ENCODE measurements at places on chromosomes 6 and 20. TPM values are rescaled to one million over a fixed set of nuclear protein-coding genes. Genes with fewer than 3 reads are reported as not detected.
A peak's percentile ranks its signal among the peaks of the same experiment; 100 is the strongest.

DNA sequence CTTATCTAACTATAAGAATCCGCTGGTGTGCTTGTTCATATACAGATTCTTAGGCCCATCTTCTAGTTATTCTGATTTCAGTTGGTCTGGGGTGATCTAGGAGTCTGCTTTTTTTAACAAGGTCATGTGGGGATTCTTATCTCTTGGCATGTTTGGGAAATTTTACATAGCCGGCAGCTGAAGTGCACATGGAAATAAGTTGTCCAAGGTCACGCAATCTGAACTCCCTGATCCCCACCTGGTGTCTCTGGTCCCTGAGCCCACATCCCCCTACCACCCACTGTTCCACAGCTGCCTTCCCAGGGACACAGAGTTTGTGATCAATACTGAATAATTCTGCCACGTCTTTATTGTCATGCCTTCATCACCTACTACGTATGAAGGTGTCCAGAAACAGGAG, 90.8 kb downstream of the SSR1 start:
- no peak for DNase-seq
- no peak overlapping the region for H3K4me3 ChIP-seq
- peak overlapping the region; percentile 7 for H3K27ac ChIP-seq
- no peaks in the 10 kb centered on the region for H3K4me1 ChIP-seq
- no peaks in the 10 kb centered on the region for H3K36me3 ChIP-seq
- no peaks in the 10 kb centered on the region for H3K27me3 ChIP-seq

DNA sequence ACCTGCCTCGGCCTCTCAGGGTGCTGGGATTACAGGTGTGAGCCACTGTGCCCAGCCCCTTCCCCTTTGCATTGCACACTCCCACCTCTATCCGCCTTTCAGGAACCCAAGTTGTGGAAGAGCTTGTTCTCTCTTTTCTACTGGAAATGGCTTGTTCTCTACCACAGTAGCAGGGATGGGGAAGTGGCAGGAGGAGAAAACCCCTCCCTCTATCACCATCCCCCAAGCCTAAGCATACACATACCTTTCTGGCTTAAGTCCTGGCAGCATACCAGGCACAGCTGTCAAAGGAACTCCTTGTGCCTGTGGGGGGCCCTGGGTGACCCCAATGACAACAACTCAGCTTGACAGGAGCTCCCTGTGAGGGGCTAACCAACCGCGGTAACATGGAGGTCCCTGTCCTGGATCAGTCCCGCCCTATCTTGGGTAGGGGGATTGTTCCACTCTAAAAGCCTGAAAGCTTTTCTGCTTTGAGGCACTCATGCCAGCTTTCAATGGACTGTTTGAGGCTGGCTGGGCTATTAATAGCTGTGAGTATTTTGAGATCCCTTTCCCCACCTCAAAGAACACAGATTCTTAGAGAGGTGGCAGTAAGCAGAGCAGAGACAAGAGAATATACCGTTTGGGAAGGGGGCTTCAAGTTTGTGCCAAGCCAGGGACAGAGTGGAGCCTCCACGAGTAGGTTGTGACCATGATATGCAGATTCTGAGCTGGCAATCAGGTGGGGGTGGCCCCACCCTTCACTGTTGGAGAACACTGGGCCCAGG, 2.3 kb downstream of the KLHDC3 start:
- H3K27ac ChIP-seq: peak overlapping the region; percentile 1
- no peaks in the 10 kb centered on the region for H3K27me3 ChIP-seq
- H3K4me1 ChIP-seq: peaks cover 15% of the 10 kb centered on the region
- H3K4me3 ChIP-seq: no peak overlapping the region
- H3K36me3 ChIP-seq: no peaks in the 10 kb centered on the region

UBE2J1 gene
- total RNA-seq: 55.2 TPM

GRCh38 chr20:63000958-63001357, 5.8 kb downstream of the BHLHE23 start:
- no peak overlapping the region for H3K27ac ChIP-seq
- H3K36me3 ChIP-seq: no peaks in the 10 kb centered on the region
- H3K27me3 ChIP-seq: peaks cover 9% of the 10 kb centered on the region
- H3K4me3 ChIP-seq: no peak overlapping the region
- H3K4me1 ChIP-seq: no peaks in the 10 kb centered on the region
- no peak for DNase-seq

- no peaks in the 10 kb centered on the region for H3K27me3 ChIP-seq
- no peak overlapping the region for H3K27ac ChIP-seq
- no peaks in the 10 kb centered on the region for H3K36me3 ChIP-seq
- DNase-seq: no peak
Observed at GRCh38 chr20:967796-968742, 34.0 kb downstream of the RSPO4 start.

DNA sequence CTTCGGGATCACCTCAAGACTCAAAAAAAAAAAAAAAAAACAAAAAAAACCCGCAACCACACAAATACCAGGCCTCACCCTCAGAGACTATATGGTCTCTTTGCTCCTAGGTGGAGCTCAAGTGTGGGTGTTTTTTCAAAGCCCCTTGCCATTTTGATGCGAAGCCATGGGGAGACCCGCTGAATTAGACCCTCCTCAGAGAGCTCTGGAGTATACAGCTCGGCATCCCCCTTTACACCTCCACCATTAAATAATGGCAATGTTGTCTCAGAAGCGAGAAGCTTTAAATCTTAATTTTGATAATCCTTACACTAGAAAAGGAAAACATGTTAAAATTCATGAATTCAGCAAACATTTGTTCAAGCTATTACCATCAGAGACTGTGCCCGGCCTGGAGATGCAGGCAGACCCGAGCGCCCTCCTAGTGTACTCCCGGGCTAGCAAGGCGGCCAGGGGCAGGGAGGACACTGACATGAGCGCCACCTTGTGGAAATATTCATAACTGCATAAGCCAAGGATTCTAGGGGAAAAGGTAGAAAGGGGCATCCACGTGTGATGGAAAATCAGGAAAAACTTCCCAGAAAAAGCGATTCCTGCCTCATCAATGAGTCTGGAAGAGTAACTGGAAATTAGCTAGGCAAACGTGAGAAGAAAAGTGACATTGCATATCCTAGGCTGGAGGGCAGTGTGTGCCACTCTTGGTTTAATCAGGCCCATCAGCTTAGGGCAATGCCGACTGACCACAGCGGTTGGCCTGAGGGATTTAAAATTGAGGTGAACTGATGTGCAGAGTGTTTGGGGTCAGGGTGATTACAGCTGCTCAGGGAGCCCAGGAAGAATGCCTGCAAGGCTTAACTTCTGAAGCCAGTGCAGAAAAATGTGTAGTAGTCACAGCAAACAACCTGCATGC, 72.5 kb downstream of the B3GAT2 start:
- no peaks in the 10 kb centered on the region for H3K27me3 ChIP-seq
- no peaks in the 10 kb centered on the region for H3K4me1 ChIP-seq
- H3K4me3 ChIP-seq: no peak overlapping the region
- DNase-seq: peak; percentile 26

DNA sequence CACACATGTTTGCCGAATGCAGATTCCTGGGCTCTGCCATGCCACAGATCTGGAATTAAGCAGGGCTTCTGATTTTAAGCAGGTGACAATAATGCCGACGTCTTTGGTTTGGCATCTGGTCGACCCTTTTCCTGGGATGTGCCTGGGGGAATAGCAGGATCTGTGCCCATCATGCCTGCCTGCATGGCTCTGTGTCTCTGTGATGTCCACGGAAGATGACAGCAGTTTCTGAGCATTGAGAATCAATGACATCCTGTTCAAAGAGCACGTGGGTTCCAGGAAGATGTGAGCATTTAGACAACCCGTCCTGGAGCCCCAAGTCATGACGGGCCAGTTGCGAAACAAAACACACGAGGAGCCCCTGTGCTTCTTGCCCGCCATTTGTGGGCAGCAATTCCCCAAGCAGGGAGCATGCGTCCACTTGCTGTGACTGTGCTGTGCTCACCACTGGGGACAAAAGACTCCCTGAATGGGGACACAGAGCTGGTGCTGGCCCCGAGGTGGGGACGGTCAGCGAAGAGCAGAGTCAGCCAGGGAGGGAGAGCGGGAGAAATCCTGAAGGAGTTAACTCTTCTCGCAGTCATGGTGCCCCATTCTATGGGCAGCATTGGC, 110.1 kb downstream of the ERMARD start:
- no peaks in the 10 kb centered on the region for H3K27me3 ChIP-seq
- H3K4me1 ChIP-seq: no peaks in the 10 kb centered on the region
- H3K4me3 ChIP-seq: no peak overlapping the region
- DNase-seq: no peak

GRCh38 chr20:59120491-59120890, 43.1 kb upstream of the ZNF831 start:
- no peak for DNase-seq
- H3K4me3 ChIP-seq: no peak overlapping the region
- H3K27me3 ChIP-seq: no peaks in the 10 kb centered on the region
- no peaks in the 10 kb centered on the region for H3K36me3 ChIP-seq

FLRT3 gene
- total RNA-seq: 14.4 TPM

DNA sequence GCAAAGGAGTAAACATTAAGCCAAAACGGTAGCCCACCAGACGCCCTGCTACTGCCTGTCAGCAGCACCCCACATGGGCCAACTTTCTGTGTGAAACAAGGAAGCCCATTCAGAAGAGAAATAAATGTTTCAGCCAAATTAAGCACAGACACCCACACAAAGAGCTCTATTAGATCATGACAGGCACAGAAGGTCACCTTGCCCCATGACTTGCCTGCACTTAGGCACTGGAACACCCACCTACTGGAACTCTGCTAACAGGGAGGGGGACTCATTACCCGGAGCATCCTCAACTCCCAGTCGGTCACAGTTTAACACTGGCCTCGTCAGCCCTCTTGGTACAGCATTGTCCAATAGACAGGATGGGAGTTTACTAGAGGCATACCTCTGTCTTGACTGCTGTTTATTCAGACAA, 31.8 kb downstream of the GFOD1 start:
- DNase-seq: no peak
- H3K27ac ChIP-seq: no peak overlapping the region
- H3K4me1 ChIP-seq: no peaks in the 10 kb centered on the region
- no peak overlapping the region for H3K4me3 ChIP-seq
- no peaks in the 10 kb centered on the region for H3K27me3 ChIP-seq
- H3K36me3 ChIP-seq: no peaks in the 10 kb centered on the region

DNA sequence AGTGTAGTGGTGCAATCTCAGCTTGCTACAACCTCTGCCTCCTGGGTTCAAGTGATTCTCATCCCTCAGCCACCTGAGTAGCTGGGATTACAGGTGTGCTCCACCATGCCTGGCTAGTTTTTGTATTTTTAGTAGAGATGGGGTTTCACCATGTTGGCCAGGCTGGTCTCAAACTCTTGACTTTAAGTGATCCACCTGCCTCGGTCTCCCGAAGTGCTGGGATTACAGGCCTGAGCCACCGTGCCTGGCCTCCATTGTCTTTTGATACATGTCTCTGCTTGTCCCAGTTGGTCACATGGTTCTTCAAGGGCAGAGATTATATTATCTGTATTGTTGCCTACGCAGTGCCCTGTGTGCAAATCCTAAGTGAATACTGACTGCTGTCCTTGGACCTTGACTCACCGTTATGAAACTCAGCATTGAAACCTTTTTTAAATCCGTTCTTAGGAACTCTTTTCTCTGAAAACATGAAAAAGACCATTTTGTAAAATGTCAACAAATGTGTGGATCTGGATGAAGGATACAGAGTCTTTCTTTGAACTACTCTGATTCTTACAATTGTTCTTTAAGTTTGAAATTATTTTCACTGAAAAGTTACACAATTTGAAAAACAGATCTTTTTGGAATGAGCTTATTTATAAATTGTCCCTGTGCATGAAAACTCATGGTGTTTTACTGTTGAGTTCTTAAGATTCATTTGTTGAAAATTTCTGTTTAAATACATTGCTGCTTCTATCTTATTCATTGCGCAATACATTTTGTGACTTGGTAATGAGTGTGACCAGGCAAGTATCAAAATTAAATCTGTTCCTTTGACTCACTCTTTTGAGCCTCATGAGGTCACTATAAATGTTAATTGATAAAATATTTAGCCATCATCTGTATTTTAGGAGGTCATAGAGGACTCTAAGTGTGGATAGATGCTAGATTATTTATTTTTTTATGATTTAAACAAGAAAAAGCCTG, 293.5 kb downstream of the UTRN start:
- no peak overlapping the region for H3K27ac ChIP-seq
- no peaks in the 10 kb centered on the region for H3K36me3 ChIP-seq
- no peaks in the 10 kb centered on the region for H3K27me3 ChIP-seq
- H3K4me1 ChIP-seq: peaks cover 5% of the 10 kb centered on the region

- no peaks in the 10 kb centered on the region for H3K36me3 ChIP-seq
- peaks cover 3% of the 10 kb centered on the region for H3K27me3 ChIP-seq
- DNase-seq: no peak
- H3K4me3 ChIP-seq: no peak overlapping the region
Observed at GRCh38 chr20:1724901-1725300, 67.3 kb upstream of the SIRPG start.

GRCh38 chr20:45338121-45339030, 9.8 kb downstream of the SDC4 start:
- no peak for DNase-seq
- H3K36me3 ChIP-seq: no peaks in the 10 kb centered on the region
- no peaks in the 10 kb centered on the region for H3K27me3 ChIP-seq
- H3K4me1 ChIP-seq: peaks cover 14% of the 10 kb centered on the region

DNA sequence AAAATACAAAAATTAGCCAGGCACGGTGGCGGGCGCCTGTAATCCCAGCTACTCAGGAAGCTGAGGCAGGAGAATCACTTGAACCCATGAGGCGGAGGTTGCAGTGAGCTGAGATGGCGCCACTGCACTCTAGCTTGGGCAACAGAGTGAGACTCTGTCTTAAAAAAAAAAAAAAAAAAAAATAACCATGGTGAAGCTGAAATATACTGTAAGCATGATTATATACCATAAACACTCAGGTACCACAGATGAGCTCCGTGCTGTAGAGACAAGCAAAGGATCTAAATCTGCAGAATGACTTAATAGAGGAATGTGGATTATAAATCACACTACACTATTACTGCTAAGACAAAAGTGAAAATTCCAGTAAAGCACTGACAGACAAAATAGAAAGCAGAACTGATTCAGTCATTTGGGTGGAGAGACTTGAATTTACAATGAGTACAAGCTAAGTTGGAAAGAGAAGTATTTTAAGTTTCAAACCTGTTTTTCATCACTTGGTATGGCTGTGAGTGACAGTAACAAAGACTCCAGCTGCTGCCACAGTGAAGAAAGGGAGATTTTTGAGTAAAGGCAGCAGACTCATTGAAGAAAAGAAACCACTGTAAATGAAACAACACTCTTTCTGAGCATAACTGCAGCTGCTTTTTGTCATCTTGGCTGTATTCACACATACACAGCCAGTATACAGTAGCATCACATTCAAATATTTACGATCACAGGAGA, 322.1 kb downstream of the RNGTT start:
- H3K4me1 ChIP-seq: no peaks in the 10 kb centered on the region
- H3K36me3 ChIP-seq: no peaks in the 10 kb centered on the region
- no peak overlapping the region for H3K27ac ChIP-seq
